ENCODE measurements at places on chromosomes 11 and 22.

- no peak for DNase-seq
Measured at GRCh38 chr11:2553886-2554285, 109.1 kb downstream of the KCNQ1 start.

DNA sequence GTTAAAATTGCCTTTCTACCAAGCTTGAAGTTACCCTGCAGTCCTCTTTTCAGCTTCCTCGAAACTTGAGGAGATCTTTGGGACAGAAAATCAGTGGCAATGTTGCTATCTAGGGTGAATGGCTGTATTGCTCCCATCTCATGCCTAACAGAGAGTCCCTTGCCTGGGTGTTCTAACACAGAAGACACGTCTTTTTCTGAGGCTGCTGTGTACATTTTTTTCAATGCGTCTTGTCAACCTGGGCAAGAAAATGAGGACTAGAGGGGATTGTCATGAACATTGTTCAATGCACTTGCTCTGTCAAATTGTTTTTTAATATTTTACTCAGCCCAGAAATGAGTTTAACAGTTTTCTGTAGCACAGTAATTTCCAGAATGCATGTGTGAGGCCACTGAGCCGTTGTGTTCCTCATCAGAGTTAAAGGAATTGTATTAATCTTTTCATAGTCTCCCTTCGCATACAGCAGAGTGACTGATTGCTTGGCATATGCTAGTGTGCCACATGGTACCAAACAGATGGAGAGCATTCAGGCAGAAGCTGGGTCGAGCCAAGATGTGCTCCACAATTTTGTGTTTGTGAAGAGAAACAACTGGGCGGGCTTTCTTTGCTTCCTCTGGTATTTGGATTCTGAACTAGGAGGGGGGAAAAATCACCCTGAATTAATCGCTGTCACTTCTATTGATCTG, 86.0 kb downstream of the CASP12 start:
- DNase-seq = no peak

- peak; percentile 17 for DNase-seq
Measured at GRCh38 chr11:6438979-6439571, 1.7 kb downstream of the HPX start.

- DNase-seq = no peak
Measured at GRCh38 chr22:17512960-17513359, 50.3 kb upstream of the SLC25A18 start.

DNA sequence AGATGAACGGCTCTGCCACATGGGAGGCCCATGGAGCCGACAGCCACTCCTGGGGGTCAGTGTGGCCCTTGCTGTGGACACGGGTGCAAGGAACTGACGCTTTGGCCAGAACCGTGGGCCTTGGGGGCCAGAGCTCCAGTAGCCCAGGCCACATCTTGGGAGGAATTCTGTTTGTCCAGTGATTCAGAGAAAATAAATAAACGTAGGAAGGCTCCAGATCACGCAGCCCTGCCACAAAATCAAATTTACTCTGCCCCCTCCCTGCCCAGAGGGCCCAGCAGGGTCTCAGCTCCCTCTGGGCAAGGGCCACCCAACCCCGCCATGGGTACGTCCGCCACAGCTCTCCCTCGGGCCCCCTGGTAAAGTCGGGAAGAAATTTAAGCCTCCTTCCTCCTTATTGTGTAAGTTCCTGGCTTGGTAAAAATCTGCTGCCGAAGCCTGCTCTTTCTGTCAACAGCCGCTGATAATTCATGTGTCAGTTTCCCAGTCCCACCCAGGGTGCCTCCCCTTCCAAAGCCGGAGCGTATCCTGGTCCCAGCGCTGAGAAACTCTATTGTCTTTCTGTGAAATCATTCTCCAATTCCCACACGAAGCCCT, 6.9 kb upstream of the MUC5AC start:
- DNase-seq = no peak

DNA sequence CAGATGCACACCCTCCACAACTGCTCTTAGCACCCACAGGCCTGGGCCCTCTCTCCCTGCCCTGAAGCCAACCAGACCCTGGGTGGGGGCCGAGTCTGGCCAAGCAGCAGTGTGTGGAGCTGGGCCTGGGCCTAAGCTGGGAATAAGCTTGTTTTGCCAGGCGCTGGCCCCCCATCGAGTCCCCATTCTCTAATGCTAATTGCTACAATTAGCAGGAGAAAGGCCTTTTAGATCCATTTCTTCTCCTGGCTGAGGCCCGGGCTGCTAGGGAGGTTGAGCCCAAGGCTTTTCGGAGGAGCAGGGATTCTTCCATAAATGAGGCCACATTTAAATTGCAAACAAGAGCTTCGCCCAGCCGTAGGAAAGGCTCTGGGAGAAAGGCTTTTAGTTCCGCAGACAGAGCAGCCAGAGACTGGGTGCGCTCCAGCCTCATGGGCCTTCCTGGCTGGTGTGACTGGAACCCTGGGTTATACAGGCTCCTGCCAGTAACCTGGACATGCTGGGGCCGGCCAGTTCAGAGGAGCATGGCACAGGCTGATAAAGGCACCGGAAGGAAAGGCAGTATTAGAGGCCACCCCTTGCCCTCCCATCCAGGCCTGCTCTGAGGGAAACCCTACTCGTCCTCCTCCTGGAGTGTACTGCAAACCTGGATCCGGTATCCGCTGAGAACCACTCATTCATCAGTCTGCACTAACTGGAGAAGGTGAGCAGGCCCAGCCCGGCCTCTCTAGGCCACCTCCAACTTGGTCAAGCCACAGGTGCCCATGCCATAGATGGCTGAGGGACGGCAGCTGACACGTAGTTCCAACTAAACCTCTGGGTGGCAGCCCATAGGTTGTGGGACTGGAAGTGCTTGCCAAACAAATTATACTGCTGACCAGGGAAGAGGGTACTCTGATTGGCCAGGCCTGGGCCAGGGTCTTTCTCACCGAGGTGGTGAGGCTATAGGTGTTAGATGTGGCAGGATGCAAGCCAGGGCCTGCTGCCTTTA, 6.2 kb downstream of the KCNQ1OT1 start:
- no peak for DNase-seq

DNA sequence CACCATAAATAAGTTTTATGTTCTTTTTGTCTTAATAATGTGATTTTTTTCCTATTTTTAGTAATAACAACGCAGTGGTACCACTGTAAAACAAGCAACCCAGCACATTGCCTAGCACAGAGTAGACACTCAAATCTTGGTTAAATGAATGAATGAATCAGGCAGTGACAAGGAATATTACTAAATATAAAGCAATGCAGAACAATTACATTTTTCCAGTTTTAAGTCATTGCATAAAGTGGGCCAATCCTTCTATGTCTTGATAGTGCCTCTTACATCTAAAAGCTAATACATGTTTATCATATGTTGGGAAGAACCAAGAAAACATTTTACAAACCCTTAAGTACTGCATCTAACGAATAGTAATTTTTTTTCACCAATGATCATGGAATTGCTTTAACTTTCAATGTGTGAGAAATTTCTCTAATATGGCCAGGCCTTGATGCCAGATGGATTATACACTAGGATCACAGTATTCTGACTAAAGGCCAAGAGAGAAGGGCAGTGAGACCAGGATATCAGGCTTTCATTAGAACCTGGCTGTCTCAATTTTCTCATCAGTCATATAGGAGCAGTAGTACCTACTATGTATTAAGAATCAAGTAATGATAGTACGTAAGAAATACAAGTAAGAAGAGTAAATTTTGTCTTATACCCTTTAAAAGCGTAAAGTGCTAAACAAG, 88.5 kb downstream of the TRIM44 start:
- no peak for DNase-seq

GRCh38 chr11:14446701-14447169, 52.9 kb downstream of the COPB1 start:
- no peak for DNase-seq

GRCh38 chr11:63839508-63840355, 822 bp downstream of the MARK2 start:
- DNase-seq = peak; percentile 26

- no peak for DNase-seq
Measured at GRCh38 chr22:50303848-50304527, 3.5 kb downstream of the PLXNB2 start.

- no peak for DNase-seq
Measured at GRCh38 chr11:132821014-132821413, 711.3 kb downstream of the OPCML start.

DNA sequence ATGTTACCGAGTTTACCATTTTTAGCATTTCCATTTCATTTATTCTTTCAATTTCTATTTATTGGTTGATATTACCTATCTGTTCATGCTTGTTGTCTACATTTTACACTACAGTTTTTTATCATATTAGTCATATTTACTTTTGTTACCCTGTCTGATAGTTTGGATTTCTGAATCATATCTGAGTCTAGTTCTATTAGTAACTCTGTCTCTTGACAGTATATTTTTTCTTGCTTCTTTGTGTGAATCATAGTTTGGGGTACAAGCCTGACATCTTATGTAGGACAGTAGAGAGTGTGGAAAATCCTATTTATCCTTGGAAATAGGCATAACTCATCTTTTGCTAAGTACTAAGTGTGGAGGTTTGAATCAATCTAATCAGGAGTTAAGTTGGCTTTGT, 263.9 kb upstream of the SESN3 start:
- no peak for DNase-seq

DNA sequence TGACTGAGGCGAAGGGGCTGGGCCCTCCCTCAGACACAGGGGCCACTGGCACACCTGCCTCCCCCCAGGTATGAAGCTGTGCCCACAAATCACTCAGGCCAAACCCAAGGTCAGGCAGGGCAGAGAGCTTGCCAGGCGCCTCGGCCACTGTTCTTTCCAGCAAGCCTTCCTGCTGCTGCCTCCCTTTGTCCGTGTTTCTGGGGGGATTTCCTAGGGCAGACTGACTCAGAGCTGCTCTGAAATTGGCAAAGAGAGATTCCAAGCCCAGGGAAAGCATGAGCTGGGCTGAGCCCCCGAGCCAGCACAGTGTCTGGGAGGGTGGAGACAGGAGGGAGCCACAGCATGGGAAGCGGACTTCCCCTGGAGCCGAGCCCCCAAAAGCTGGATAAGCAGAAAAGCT, 33.2 kb downstream of the PPP2R1B start:
- no peak for DNase-seq

DNA sequence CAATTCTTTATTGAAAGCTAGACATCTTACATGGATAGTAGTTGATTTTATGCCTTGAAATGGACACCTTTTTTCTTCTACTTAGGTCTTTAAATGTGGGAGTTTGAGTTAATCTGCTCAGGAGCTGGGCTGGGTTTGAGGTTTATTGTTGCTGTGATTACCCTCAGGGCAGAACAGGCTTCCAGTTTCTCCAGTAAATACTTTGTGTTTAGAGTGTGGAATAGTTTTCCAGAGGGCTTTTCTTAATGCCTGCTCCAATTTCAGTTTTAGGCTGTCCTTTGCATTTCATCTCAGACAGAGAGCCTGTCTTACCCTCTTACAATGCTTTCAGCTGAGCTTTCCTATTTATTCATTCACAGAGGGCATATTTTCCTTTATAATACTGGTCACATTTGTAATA, 69.9 kb upstream of the ADORA2A start:
- no peak for DNase-seq

GRCh38 chr22:46195487-46196165, 45.3 kb downstream of the PPARA start:
- no peak for DNase-seq

GRCh38 chr22:47340851-47341436, 578.5 kb downstream of the TBC1D22A start:
- DNase-seq = no peak

- no peak for DNase-seq
Measured at GRCh38 chr11:117188620-117189081, 10.1 kb downstream of the SIDT2 start.

DNA sequence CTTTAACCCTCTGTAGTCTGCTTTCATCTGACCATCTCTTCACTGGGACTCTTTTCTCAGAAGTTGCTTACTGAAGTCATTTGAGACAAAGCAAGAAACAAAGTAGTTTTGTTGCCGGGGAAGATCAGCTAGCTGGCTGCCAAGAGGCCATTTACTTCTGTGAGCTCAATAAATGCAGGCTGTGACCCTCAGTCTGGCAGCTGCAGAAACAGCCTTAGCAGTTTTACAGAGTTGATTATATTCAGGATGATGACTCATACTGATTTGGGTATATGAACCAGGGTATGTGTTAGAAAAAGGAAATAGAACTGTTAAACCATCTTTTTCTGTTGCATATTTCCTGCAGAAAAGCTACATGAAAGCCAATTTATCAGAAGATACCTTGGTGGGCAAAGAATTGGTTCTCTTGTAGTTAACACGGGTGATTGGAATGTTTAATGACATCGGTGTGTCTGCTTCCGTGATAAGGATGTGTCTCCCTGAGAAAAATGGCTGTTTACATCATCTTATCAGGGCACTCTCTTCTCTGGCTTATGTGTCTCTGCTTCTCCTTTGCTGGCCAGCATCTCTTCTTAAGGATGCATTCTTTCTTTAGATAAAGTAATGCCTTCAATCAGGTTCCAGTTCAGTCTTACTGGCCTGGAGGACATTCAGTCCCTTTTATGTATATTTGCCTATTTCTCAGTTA, 18.5 kb downstream of the FIBIN start:
- no peak for DNase-seq

DNA sequence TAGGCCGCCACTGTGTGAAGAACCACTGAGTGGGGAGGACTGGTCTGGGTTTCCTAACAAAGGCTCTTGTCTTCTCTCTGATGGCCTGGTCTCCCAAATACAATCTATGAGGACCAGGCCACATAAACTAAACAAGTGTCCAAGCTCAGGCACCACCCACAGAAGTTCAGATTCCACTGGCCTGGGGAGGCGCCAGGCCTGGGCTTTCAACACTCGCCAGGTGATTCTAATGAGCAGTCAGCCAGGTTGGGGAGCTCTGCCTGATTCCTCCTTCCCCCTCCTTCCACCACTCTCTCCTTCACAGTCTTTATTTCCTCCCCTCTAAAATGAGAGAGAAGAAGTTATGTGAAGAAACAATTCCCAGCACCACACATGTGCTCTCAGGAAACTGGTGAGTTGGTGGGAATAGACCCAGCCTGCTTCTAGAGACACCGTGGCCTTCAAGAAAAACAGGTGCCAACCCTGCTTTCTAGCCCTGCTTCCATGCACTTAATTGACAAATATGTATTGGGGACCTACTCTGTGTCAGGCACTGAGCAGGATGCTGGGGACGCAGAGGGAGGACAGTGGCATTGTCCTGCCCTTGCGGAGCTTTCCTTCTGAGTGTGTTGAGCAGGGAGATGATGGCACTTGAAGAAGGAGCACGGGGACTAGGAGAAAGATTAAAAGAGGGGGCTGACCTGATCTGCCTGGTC, 242.5 kb downstream of the TENM4 start:
- DNase-seq = no peak

DNA sequence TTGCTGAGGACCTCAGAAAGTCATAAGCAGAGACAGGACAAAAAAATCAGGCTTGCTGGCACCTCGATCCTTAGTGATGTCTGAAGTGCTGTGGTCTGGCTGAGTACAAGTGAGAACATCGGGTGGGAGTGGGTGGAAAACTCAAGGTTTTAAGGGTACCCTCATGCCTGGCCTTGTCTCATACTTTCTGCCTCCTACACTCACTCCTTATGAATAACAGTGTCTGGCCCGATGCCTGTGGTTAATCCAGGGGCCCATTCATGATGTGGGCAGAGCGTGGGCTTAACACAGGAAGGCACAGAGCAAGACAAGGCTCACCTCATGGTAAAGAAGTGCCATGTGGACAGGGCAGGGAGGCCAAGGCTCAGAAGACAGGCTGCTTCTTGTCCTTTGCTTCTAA, 11.0 kb upstream of the UCP3 start:
- DNase-seq = peak; percentile 43

GRCh38 chr11:134196756-134197155, 27.0 kb downstream of the NCAPD3 start:
- DNase-seq = no peak
